A549 (cell line): ENCODE measurements at places on chromosomes 3 and 15.

DNA sequence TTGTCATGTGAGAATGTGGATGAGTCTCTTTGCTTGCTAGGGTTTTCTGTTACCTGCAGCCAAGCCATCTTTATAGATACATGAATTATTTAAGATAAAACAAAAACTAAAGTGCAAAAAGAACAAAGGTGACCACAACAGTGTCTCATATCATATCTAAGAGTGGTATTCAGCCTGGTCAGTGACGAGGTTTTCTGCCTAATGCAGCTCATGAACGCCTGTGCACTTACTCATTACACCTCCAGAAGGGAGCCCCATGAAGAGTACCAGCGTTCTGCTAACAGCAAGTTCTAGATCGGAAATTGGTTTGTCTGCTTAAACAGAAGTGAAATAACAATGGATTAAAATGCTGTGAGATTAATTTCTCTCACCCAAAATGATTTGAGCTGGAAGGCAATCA lies 19.2 kb downstream of the PXYLP1 start:
- DNase-seq: no peak

- DNase-seq: no peak
These were observed 36.9 kb downstream of the ZXDC start for GRCh38 chr3:126438746-126439145.

DNA sequence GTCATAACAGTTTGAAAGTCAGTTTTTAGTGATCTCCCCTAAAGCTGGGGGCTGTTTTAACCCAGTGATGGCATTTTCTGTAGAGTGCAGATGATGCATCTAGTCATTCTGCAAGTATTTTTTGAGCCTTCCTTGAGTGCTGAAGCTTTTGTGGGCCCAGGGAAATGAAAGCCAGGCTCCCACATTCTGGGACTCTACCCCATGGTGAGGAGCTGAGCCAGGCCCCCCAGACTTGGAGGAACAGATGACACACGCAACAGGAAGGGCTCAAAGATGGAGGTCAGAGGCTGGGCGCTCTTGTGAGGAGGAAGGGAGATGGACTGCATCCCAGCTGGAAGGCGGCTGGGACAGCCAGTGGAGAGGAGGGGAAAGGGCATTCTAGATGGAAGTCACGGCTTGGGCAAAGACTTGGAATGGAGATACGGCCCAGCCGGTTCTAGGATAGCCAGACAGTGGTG lies 40.8 kb downstream of the MRAS start:
- DNase-seq: no peak

GRCh38 chr3:159926573-159926972 lies 62.1 kb upstream of the IL12A start:
- no peak for DNase-seq

- DNase-seq: no peak
These were observed 282.6 kb downstream of the KLF13 start for GRCh38 chr15:31609258-31609681.

- no peak for DNase-seq
These were observed 54.0 kb downstream of the RUBCN start for GRCh38 chr3:197682713-197683112.

DNA sequence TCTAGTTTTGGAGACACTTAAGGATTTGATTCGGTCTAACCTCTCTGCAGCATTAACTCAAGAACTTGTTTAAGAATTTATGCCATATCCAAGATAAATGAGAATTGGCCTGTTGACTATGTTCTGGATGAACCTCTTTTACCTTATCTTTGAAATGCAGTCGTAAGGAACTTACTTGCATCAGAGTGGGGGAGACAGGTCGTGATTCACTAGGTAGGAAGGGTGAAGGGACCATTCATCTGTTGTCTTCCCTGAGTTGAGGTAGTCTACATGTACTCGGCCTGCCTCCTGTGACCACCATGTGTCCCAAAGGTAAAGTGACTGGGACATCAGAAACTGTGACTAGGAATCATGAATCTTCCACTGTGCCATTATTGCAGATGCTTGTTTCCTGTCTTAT lies 248.0 kb upstream of the P2RY1 start:
- no peak for DNase-seq

- DNase-seq: no peak
These were observed 9.1 kb downstream of the GRM2 start for GRCh38 chr3:51715977-51716294.

- DNase-seq: no peak
These were observed 20.7 kb upstream of the POC1A start for GRCh38 chr3:52174896-52175295.

DNA sequence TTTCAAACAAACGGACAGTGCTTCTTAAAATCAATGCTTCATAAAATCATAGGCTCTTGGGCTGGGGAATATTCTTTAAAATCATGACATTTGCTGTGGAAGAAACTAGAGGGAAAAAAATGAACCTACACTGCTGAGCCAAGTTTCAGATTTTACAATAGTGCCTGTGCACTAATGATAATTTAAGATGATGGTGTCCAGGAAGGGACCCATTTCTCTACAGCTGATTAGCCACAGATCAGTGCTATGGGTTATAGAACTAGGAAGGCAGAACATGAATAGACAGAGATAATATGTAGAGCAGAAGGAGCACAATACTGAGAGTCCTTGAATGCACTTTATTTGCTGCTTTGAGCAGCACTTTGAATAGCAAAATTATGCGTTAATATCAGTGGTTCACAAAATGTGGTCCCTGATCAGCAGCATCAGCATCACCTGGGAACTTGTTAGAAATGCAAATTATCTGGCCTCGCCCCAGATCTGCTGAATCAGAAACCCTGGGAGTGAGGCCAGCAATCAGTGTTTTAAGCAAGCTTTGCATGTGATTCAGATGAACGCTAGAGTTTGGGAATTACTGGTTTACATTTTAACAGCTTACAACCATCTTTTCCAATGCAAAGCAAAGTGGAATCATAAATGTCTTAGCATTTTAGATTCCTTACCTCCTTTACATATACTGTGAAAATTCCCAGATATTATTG lies 135.8 kb upstream of the ANKRD28 start:
- DNase-seq: no peak

DNA sequence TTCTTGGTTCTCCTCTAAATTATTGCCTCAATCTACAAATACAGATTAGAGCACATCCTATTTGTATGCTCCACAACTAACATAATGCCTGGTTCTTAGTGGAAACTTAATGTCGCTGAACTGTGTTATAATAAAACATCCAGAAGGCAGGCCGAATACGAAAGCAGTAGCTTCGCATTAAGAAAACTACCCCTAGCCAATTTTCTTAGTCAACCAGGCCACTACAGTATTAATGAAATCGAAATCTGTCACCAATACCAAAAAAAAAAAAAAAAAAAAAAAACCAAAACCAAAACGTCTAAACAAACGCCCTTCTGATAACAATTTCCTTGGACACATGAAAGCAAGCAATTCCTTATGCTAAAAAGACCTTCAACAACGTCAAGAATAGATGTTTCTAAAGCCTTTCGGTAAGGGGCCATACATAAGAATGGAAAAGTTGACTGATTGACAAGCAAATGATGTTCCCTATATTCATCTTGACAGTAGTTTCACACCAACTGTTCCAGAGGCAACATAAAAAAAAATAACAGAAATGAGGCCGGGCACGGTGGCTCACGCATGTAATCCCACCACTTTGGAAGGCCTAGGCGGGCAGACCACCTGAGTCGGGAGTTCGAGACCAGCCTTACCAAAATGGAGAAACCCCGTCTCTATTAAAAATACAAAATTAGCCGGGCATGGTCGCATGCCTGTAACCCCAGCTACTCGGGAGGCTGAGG lies 1.3 kb downstream of the DENND6A start:
- DNase-seq: no peak

DNA sequence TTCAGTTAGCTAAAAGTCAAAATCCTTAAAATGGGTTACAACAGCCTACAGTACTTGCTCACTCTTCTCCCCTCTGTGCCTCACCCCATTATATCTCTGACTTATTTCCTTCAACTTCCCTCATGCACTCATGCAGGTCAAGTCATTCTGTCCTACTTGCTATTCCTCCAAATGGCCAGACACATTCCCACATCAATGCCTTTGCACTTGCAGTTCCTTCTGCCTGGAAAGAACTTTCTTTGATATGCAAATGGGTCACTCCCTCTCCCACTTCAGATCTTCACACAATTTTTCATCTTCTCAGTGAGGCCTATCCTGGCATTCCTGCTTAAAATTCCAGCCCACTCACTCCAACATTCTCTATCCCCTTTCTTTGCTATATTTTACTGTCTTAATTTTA lies 547.2 kb upstream of the TGFBR2 start:
- DNase-seq: no peak

GRCh38 chr3:128075522-128076482 lies 23.6 kb downstream of the SEC61A1 start:
- DNase-seq: peak; percentile 40

DNA sequence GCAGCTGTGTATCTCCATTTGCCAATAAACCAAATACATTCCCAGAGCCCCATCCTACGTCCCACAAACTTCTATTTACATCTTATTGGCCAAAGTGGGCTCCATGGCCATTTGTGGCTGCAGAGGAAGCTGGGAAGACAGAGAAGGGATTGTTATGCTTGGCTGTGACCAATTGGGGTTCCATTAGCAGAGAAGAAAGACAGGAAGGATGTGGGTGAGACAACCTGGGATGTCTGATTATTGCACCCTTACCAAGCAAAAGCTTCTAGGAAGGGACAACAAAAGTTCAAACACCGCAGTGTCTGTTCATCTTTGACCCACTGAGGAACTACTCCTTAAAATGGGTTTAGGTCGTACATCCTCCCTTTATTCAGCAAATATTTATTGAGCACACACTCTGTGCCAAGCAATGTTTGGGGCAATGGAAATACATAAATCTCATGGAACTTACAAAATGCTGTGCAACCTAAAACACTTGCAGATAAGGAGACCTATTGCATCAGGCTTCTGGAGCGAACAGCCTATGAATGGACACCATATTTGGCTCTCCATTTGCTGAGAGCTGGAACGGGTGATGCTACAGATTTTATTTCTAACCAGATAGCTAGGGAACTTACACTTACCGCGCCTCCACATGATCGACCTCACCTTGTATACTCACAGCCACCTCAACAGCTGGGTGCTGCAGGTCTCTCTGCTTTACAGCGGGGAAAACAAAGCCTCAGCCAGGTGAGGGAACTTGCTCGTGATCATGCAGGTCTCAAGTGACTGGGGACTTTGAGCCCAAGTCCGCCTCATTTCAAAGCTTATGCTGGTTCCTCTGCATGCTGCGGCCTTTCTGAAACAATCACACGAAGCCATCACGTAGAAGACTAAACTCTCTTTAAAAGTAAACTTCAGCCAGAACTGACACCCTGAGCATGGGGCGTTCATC lies 21.4 kb upstream of the NR2E3 start:
- no peak for DNase-seq

- DNase-seq: no peak
These were observed 358.3 kb downstream of the SHQ1 start for GRCh38 chr3:72489901-72490300.

- no peak for DNase-seq
These were observed 14.7 kb upstream of the SECISBP2L start for GRCh38 chr15:49060710-49061495.

GRCh38 chr15:67501177-67501835 lies 19.6 kb upstream of the C15orf61 start:
- no peak for DNase-seq

GRCh38 chr3:126995926-126996512 lies 13.1 kb downstream of the PLXNA1 start:
- no peak for DNase-seq

- no peak for DNase-seq
These were observed 216.9 kb upstream of the THBS1 start for GRCh38 chr15:39363761-39364586.

DNA sequence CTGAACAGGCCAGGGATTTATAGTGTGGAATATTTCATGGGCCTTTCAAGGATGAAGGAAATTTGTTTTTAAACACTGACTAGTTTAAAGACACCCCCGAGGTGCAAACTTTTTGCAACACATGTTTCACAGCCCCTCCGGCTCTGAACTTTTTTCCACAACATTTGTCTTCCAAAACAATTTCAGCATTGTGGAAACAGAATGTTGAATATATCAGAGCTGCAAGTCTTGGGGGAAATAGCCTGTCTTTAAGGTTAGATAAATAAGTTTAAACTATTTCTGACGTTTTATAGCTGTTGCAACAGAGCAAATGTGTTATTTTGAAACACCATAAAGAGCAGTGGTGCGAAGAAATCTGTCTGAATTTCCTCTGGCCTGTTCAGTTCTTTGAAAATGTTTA lies 229.2 kb upstream of the GOLGA6L4 start:
- no peak for DNase-seq

- DNase-seq: peak; percentile 68
These were observed 12.6 kb upstream of the LMAN1L start for GRCh38 chr15:74799856-74800558.

GRCh38 chr3:37862219-37862902 lies 681 bp downstream of the CTDSPL start:
- DNase-seq: peak; percentile 21

- no peak for DNase-seq
These were observed 41.7 kb downstream of the RASGRP1 start for GRCh38 chr15:38522922-38523321.

DNA sequence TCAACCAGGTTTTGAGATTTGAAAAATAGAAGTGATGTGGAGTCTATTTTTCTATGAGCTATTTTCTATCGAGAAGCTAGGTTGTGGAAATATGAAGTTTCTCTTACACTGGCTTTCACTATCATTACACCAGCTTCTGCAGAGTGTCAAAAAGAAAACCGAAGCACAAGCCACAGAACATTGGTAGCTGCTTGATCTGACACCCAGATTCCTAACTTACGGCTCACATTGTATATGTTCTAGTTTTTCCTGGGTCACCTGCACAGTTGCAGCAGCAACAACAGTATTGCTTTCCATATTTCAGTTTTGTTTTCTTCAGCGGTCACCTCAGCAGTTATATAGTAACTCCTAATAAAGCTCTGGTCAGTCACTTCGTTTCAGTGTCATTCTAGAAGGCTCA lies 790.1 kb downstream of the PLOD2 start:
- no peak for DNase-seq

DNA sequence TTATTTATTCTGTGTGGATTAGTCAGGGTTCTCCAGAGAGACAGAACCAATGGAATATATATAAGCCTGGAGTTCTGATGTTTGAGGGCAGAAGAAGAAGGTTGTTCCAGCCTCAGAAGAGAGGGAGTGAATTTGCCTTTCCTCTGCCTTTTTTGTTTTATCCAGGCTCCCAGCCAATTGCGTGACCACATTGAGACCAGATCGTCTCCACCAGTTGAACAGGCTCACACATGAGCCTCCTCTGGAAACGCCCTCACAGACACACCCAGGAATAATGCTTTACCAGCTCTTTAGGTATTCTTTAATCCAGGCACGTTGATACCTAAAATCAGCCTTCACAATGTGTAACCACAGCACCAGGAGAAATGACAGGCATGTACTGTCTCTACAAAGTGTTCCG lies 923.1 kb downstream of the TBL1XR1 start:
- no peak for DNase-seq
